ENCODE measurements at places on chromosomes 12 and 14.

- DNase-seq = no peak
Observed at GRCh38 chr12:117060246-117060928, 38.8 kb downstream of the TESC start.

GRCh38 chr14:42185718-42186117 lies 579.0 kb downstream of the LRFN5 start:
- no peak for DNase-seq

DNA sequence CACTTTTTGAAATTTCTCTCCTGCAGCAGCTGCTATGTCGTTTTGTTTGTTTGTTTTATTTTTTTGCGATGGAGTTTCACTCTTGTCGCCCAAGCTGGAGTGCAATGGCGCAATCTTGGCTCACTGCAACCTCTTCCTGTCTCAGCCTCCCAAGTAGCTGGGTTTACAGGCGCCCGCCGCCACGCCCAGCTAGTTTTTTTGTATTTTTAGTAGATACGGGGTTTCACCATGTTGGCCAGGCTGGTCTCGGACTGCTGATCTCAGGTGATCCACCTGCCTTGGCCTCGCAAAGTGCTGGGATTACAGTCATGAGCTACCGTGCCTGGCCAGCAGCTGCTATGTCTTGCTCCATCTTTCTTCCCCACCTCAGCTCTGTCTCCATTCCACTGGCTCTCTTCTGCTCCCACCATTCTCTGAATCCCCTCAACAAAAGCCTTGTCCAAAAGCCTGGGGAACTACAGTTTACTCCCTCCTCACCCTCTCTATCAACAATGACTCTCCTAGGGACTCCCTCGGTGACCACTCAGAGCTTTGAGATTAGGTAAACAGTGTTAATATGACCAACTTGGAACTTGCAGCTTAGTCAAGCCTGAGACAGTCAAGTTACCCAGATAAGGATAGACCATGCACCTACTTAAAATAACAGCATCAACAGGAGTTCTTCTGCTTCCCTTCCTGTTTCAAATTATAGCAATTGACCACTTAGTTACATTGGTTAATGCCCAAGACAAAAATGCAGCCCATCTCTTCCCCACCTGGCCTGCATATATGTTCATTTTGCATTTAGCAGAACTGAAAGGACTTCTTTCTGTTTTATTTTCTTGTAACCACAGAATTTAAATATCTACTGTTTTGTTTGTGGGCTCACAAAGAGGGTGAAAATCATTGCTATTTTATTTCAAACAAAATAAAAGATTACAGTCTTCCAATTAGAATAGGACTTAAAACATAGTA lies 189.0 kb upstream of the AMIGO2 start:
- DNase-seq = no peak

GRCh38 chr12:64427988-64428387 lies 23.8 kb downstream of the XPOT start:
- no peak for DNase-seq

DNA sequence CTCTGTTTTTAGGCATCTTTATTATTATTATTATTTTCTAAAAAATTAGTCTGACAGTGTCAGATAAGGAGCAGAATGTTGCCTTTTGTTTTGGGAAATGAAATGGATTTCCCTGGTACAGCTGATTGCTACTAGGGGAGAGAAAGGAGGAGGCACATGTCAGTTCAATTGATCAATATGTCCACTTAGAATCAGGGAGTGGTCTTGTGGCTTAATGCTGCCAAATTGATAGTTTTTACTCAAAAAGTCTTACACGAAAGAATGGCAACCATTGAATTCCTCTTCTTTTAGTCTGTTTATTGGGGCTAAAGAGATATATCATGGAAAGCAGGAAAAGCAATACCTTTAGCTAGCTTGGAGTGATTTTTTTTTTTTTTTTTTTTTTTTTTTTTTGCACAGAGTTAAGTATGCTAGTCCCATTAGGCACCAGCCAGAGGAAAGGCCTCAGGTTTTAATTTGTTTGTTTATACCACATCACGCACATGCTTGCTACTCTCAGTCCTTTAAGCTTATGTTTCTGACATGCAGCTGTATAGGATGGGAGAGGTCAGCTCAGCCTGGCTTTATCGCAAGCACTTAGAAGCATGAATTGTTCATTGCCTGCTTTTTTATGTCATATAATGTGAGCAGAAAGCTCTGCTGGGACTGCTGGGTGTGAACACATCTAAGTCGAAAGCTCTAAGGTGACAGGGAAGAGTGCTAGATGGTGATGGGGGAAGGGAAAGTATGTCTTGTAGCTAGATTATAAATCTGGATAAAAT lies 1.4 kb downstream of the AKAP6 start:
- no peak for DNase-seq

- DNase-seq = no peak
Observed at GRCh38 chr12:124171231-124171979, 123.5 kb upstream of the RFLNA start.

DNA sequence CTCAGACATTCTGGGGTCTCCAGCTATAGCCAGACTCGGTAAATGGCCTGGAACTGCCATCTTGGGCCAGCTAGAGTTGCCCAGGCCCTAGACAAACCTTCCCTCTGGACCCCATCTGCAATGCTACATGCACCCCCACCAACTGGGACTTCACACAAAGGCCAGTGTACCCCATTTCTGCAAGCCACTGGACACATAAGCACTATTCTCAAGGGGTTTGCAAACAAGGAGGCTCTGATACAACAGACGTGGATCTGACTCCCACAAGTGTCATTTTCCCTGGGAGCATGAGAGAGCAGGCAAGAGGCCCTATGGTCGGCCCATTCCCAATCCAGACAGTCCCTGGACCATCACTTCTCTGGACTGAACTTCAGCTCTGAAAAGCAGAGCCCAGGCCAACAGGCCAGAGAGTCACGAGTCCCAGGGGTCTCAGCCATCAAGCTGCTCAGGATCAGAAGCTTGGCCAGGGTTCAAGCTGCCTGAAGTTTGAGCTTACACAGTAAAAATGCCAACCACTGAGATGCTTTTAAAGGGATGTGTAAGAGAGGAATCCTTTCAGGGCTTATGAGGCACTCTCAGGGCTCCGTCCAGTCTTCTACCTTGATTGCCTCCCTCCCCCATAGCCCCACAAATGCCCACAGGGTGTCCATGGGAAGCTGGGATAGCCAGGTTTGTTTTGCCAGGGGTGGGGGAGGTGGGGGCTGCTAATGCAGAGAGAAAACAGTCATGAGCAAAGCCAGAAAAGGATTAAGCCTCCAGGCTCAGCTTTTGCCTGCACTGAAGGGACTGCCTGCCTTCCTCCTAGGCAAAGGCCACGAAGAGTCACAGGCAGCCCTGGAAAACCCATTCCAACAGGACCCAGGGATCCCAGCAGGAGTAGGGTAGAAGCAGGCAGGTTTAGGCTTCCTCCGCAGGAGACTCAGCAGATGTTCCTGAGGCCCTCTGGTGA lies 31.7 kb upstream of the PNMA1 start:
- no peak for DNase-seq

- DNase-seq = no peak
Observed at GRCh38 chr12:101710288-101710687, 12.8 kb downstream of the CHPT1 start.

- DNase-seq = no peak
Observed at GRCh38 chr12:120142231-120142877, 25.8 kb upstream of the RAB35 start.

DNA sequence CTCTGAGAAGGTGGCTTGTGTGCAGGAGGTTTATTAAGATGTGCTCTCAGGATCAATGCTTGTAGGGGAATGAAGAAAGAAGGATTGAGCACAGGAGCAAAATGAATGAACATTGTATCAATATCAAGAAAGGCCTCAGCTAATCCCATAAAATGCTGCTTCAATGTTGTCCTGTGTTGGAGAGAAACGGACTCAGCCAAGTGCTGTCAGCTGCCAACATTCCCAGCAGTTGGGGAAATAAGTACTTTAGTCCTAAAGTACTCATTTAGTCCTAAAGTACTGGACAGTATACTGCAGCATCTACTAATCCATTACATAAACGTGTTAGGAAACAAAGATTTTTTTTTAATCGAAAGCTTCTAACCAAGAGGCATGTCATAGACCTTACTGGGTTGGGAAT lies 255.9 kb downstream of the SEC23A start:
- DNase-seq = no peak

GRCh38 chr12:46412857-46413256 lies 40.3 kb upstream of the SLC38A2 start:
- DNase-seq = no peak

- DNase-seq = no peak
Observed at GRCh38 chr12:14741153-14741552, 44.8 kb upstream of the GUCY2C start.
